Stimulated activated CD8-positive, alpha-beta memory T cell treated with anti-CD3 and anti-CD28 coated beads, Interleukin-2, amount 100 ng/mL, for 1 hour (primary cell): ENCODE measurements at places on chromosomes 16 and 17.
A peak's percentile ranks its signal among the peaks of the same experiment; 100 is the strongest.

GRCh38 chr16:69741519-69741918, 13.2 kb downstream of the NOB1 start:
- no peak for DNase-seq

- DNase-seq: no peak
Measured at GRCh38 chr16:31061126-31061812, 12.8 kb downstream of the ZNF668 start.

DNA sequence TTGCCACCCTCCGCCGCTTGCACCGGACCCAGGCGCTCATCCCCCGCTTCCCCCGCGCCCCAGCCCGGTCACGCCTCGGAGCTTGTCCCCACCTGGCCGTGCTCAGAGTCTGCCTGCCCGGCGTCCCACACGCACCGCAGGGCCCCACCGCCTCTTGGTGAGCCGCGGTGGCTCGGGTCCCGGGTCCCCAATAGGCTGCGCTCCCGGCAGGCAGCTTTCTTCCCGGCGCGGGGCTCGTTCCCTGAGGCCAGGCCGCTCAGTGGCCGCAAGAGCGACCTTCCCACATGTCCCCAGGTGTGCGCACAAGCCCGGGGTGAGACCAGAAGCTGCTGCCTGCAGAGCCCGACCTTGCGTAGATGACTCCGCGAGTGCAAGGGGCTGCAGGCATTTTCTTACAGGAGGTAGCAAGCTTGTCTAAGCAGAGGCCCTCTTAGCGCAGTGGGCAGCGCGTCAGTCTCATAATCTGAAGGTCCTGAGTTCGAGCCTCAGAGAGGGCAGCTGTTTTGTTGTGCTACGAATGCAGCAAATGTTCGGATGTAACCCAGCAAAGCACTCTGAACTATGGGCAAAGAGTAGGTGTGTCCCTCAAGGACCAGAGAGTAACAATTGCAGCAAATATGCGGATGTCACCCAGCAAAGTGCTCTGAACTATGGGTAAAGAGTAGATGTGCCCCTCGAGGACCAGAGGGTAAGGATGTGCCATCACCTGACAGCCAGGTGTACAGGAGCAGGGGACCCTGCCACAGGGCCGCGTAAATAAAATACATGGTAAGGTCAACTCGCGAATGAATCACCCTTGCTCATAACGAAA, 15.6 kb downstream of the TLE7 start:
- DNase-seq: no peak

DNA sequence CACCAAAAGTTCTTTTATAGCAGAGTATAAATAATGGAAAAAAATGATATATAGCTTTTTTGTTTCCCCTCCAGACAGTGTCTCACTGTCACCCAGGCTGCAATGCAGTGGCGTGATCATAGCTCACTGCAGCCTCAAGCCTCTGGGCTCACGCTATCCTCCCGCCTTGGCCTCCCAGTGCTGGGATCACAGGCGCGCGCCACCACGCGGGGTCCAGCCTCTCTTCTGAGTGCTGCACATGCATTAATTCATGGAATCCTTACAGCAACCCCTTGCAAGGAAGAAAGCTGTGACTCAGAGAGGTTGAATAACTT, 18.0 kb upstream of the ZNF629 start:
- DNase-seq: no peak

DNA sequence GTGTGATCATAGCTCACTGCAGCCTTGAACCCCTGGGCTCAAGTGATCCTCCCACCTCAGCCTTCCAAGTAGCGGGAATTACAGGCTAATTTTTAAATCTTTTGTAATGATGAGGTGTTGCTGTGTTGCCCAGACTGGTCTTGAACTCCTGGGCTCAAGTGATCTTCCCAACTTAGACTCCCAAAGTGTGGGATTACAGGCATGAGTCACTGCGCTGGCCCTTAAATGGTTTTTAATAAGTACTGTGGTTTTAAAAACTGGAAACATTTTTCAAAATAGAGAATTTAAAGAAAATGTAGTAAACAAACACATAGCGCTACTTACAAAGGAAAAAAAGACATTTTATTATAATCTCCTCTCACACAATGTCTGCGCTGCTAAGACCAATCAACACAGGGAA, 32.2 kb downstream of the MARCHF10 start:
- no peak for DNase-seq

DNA sequence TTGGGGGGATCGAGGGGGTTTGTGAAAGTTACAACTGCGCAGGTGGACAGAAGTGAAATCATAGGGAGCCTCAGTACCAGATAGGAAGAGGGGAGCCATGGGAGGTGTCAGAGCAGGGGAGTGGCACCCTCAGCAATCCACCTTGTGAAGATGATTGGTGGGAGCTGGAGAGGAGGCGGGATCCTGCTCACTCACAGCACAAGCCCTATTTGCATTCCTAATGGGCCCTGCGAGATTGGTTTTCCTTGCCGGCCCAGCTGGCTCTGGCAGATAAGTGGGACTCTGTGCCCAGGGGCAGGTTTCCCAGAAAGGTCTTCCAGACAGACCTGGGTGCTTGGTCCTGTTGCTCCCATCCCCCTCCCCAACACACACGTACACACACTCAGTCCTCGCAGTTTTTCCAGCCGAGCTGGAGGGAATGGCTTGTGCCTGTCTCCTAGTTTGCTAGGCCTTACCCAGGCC, 9.4 kb downstream of the WNT3 start:
- DNase-seq: no peak

GRCh38 chr17:72985882-72986720, 106.4 kb downstream of the SLC39A11 start:
- peak; percentile 11 for DNase-seq

DNA sequence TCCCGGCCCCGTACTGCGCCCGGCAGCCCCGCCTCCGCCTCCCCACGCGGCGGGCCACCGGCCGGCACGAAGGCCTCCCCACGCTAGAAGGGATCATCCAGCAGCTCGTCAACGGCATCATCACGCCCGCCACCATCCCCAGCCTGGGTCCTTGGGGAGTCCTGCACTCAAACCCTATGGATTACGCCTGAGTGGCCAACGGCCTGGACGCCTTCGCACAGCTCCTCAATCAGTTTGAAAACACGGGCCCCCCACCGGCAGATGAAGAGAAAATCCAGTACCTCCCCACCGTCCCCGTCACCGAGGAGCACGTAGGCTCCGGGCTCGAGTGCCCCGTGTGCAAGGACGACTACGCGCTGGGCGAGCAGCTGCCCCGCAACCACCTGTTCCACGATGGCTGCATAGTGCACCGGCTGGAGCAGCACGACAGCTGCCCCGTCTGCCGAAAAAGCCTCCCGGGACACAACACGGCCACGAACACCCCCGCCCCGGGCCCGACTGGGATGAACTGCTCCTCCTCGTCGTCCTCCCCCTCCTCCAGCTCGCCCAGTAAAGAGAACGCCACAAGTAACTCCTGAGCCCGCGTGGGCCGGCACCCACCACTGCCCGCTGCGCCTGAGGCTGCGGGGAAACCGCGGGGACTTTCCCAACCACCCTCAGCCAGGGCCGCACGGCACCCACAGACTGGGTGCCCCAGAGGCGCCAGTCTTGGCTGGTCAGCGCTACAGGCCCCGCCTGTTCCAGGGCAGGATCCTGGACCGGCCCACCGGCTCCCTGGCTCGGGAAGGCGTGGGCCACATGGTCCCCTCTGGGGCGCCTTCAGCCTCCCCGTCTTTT, 39.0 kb upstream of the AKAP1 start:
- DNase-seq: peak; percentile 1

DNA sequence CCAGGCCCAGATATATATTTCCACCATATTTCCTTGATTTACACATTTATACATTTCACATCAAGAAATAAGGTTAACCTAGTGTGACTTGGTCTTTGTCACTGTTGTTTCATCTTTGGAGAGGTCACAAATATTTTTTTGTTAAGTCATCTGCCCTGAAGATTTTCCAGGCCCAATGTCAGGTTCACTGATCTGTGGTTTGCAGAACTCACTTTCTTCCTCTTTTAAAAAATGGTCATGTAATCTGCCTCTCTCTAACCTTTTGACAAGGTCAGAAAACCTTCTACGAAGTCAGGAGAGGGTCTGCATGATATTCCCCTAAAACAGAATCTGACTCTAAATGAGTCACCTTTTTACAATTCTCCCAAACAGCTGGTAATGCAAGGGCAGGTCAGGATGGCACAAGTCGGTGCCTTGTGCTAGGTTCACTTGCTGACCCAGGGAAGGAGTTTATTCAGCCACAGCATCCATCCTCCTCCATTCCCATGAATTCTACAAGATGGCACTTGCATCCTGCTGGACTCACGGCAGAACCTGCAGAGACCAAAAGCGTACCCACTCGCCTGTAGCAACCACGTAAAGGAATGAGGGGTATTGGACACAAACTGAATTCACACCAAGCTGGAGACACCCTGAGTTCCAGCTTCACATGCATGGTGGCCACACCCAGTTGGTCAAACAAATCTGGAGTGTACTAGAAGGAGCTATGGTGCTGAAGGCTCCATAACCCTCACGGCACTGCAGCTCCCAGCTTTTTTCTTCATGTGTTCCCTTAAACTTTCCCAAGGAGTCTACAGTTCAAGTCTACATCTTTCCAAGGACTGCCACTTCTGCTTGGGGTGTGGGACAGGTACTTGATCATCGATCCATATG, 1.6 kb upstream of the KIAA0513 start:
- no peak for DNase-seq

- DNase-seq: no peak
Measured at GRCh38 chr17:49969134-49969759, at the start of gene DLX4. DLX4 (plus strand) TSS chr17:49969190; CDS start chr17:49969469, 279 bp downstream.

- DNase-seq: no peak
Measured at GRCh38 chr17:44781551-44782325, 22.9 kb downstream of the ADAM11 start.

DNA sequence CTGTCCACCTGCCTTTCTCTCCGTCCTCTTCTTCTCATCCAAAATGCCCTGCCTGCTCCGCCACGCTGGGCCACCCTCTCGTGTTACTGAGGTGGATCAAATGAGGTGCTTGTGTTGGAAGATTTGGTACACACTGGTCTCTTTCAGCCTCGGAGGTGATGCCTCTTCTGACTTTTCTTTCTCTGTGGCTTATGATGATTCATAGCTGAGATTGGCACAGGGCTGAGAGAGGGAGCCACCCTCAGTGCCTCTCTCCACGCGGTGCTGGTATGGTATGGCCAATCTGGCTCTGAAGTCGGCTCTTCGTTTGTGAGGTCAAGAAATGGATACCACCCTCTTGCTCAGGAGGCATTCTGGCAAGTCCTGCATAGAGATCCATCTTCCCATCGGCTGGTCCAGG, 82.4 kb downstream of the PLCG2 start:
- no peak for DNase-seq

GRCh38 chr17:32805029-32805976, 71.6 kb downstream of the MYO1D start:
- DNase-seq: no peak

DNA sequence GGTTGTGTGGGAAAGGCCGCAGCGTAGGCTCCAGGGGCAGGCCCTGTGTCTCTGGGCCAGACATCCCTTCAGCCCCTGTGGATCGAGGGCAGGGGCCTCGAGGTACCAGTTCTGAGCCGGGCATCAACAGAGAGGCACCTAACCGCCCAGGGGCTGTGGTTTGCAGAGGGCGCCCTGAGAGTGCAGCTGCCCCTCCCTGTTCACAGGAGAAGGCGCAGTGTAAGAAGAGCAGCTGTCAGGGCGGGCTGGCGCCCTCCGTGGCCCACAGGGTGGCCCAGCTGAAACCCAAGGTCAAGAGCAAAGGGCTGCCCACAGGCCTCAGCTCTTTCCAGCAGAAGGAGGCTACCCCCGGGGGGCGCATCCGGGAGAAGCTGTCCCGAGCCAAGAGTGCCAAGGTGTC, 56.5 kb downstream of the ACTG1 start:
- DNase-seq: no peak

DNA sequence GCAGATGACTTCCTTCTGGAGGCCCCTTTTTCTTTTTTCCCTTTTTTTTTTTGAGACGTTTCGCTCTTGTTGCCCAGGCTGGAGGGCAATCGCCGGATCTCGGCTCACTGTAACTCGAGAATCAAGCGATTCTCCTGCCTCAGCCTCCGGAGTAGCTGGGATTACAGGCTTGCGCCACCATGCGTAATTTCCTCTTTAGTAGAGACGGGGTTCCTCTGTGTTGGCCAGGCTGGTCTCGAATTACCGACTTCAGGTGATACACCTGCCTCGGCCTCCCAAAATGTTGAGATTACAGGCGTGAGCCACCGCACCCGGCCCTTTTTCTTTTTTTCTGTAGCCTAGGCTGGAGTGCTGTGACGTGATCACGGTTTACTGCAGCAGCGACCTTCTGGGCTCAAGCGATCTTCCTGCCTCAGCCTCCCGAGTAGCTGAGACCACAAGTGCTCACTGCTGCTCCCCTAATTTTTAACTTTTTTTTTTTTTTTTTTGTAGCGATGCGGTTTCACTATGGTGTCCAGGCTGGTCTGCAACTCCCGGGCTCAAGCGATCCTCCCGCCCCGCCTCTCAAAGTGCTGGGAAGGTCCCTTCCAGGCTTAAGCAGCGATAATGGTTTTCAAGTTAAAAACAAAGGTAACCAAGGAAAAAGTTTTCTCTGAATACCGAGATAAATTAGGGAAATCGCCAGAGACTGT, 956 bp upstream of the IST1 start:
- no peak for DNase-seq

DNA sequence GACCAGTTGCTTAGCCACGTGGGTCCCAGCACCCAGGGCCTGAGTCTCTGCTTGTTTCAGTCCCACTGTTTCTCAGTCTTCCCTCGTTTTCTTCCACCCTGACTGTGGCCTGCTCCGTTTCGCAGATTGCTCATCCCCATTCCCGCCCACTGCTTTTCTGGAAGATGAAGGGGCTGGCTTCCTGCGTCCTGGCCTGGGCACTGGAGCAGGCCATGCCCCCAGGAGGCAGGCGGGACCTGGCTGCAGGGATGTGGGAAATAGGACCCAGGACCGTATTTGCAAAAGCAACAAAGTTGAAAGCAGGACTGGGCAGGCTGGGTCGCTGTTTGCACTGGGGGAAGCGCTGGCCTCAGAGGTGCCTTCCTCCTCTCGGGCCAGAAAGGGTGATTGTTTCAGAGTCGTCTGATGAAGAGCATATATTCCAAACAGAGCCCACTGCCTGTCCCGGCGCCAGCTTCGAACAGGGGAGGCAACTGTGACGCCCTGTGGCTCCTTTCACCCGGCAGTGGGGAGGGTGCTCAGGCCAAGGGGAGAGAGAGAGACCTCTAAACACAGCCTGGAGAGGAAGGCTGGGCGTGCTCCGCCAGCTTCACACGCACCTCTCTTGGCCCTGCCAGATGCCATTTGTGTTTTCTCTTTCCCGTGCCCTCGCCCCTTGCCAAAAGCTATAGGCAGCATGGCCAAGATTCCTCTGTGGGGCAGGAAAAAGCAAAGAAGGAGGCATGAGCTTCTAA, 108.6 kb downstream of the CMIP start:
- DNase-seq: no peak

DNA sequence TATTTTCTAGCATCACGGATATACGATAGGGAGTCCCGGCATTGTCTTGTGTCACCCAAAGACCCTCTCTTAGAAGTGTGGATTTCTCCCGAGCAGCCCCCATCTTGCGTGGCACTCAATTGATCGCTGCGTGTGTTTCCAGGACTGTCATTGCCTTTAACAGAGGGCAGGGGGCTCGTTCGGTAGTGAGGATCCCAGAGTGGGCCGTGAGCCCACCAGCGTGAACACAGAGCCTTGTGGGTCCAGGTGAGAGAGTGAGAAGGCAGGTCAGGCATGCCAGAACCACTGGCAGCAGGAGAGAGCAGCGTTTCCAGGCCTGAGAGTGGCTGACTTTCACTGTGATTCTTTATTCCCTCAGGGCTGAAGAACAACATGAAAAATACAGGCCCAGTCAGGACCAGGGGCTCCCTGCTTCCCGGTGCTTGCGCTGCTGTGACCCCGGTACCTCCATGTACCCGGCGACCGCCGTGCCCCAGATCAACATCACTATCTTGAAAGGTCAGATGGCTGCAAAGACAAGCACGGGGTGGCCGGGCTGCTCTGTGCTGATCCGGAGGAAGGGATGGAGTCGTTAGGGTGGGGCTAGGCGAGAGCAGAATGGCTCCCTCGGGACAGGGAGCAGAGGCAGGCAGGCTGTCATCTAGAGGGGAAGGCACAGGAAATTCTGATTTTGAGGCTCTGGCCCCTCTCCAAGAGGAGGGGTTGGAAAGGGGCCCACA, 22.4 kb downstream of the C1QTNF1 start:
- DNase-seq: no peak
